ENCODE measurements at places on chromosomes 16 and 17. TPM values are rescaled to one million over a fixed set of nuclear protein-coding genes. Genes with fewer than 3 reads are reported as not detected.

GRCh38 chr16:84156342-84156784 is 11.3 kb downstream of the DNAAF1 start:
- no peaks in the 10 kb centered on the region for H3K4me1 ChIP-seq
- no peak overlapping the region for H3K27ac ChIP-seq
- H3K4me3 ChIP-seq = no peak overlapping the region
- no peaks in the 10 kb centered on the region for H3K36me3 ChIP-seq
- peaks cover 18% of the 10 kb centered on the region for H3K27me3 ChIP-seq
- DNase-seq = peak; percentile 11

DNA sequence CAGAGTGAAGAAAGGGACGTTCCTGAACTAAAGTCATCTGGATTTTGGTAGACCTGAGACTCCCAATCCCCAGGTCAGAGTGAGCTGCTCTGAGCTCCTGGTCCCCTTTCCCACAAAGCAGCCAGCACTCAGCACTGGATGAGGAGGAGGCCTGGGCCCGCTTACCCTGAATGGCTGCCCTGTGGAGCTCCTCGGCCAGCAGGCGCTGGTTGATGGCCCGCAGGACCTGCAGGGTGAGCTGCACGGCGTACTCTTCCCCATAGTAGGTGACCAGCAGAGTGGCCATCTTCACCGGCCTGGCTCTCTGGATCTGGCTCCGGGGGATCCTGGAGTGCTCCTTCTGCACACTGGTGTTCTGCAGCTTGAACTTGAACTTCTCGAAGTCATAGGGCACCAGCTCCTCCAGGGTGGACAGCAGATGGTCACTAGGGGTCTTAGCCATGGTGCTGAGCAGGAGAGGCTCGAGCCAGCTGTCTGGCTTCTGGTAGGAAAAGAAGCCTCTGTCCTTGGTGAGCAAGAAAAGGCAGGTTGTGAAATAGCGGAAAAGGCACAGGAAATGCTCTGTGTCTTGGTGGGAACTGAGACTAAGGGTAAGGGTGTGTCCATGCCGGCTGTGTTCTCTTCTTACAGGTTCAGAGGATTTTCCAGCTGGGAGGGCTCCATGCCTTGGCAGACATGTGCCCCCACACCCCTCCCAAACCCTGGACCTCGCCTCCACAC is at the start of gene MEFV:
TSS of gene MEFV (minus strand) at position 488 of the 720 bp plus-strand sequence. CDS start at position 442, 46 bp downstream.
- H3K36me3 ChIP-seq = no peaks in the 10 kb centered on the region
- DNase-seq = no peak
- no peaks in the 10 kb centered on the region for H3K27me3 ChIP-seq
- peaks cover 4% of the 10 kb centered on the region for H3K4me1 ChIP-seq
- no peak within 1 kb of the TSS for H3K27ac ChIP-seq

DNA sequence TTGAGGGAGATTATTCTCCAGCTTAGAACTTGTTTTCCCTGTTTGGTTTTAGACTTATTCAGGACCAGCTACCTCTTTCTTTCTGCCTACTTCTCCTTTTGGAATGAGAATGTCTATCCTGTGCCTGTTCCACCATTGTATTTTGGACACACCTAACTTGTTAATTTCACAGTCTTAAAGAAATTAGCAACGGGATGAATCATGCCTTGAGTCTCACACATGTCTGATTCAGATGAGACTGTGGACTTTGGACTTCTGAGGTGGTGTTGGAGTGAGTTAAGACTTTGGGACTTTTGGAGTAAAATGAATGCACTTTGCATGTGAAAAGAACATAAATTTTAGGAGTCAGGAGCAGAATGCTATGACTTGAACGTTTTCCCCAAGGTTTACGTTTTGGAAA is 581.4 kb downstream of the CDH11 start:
- H3K36me3 ChIP-seq = no peaks in the 10 kb centered on the region
- no peaks in the 10 kb centered on the region for H3K27me3 ChIP-seq
- no peak overlapping the region for H3K4me3 ChIP-seq
- no peak overlapping the region for H3K27ac ChIP-seq
- DNase-seq = no peak

- no peaks in the 10 kb centered on the region for H3K4me1 ChIP-seq
- H3K36me3 ChIP-seq = no peaks in the 10 kb centered on the region
- no peak overlapping the region for H3K4me3 ChIP-seq
Measured at GRCh38 chr16:66093191-66093590, 273.3 kb upstream of the CDH5 start.

DNA sequence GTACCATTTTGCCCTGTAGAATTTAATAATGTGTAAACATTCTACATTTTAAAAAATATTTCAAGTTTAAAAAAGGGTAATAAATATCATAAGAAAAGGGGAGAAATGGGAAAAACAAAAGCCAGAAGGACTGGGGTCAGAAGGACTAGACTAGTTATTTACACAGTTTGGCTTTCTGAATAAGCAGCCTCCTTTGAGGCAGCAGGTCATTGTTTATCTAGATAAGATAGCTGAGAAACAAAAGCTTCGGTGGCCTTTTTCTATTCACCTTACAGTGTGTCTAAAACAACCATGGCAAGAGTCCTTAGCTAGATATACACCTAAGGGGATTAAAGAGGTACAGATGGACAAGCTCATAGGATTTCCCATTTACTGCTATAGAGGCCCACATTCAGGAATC is 396.5 kb upstream of the PMFBP1 start:
- no peak overlapping the region for H3K27ac ChIP-seq
- DNase-seq = no peak
- H3K4me1 ChIP-seq = no peaks in the 10 kb centered on the region
- H3K36me3 ChIP-seq = no peaks in the 10 kb centered on the region
- no peak overlapping the region for H3K4me3 ChIP-seq

- no peak overlapping the region for H3K4me3 ChIP-seq
- H3K27me3 ChIP-seq = no peaks in the 10 kb centered on the region
- no peak for DNase-seq
- no peaks in the 10 kb centered on the region for H3K36me3 ChIP-seq
- peaks cover 52% of the 10 kb centered on the region for H3K4me1 ChIP-seq
Measured at GRCh38 chr16:72985148-72985941, 62.6 kb downstream of the ZFHX3 start.

DNA sequence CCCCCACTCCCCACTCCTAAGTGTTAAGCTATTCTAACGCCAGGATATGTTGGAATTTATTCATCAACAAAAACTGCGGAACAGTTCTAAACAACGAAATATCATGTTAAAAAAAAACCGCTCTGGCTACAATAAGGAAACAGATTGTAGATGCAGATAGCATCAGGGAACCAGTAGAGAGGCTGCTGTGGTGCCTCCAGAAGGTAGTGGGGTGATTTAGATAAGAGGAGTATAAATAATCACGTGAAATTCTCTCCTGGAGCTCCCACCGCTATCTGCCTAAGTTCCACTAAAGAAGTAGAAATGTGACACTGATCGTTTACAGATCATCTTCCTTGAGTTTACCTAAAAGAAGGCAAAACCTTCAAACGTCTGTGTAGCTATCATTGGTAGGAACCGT is 8.0 kb downstream of the AHSP start:
- H3K27me3 ChIP-seq = peaks cover 22% of the 10 kb centered on the region
- no peaks in the 10 kb centered on the region for H3K4me1 ChIP-seq
- no peak overlapping the region for H3K27ac ChIP-seq
- no peaks in the 10 kb centered on the region for H3K36me3 ChIP-seq
- no peak overlapping the region for H3K4me3 ChIP-seq

PRR35 gene
- total RNA-seq = not detected

EEF2KMT gene
- total RNA-seq = 9.6 TPM

TSPOAP1 gene
- 21.0 TPM for total RNA-seq
